Dermis lymphatic vessel endothelial cell (primary cell): ENCODE measurements at places on chromosomes 5 and 9. TPM values are rescaled to one million over a fixed set of nuclear protein-coding genes. Genes with fewer than 3 reads are reported as not detected.

TEK gene
- total RNA-seq: 155 and 275 TPM in 2 replicates

KCTD16 gene
- under 0.01 and 0.09 TPM in 2 replicates for total RNA-seq

ABCA1 gene
- total RNA-seq: 7.4 and 22.3 TPM in 2 replicates

RLN1 gene
- not detected in 2 replicates for total RNA-seq

APBA1 gene
- total RNA-seq: 5.1 and 8.2 TPM in 2 replicates

OSMR gene
- total RNA-seq: 6.9 and 10.8 TPM in 2 replicates

IL13 gene
- not detected in 2 replicates for total RNA-seq

TTC23L gene
- total RNA-seq: 0.09 and 0.22 TPM in 2 replicates

IRGM gene
- total RNA-seq: not detected in 2 replicates

CARD9 gene
- total RNA-seq: 0.09 and 0.43 TPM in 2 replicates

PCDHB15 gene
- total RNA-seq: 0.43 and 0.86 TPM in 2 replicates

MRPL41 gene
- 35.9 and 45.6 TPM in 2 replicates for total RNA-seq
